AG10803 (cell line): ENCODE measurements at places on chromosomes 2 and 18.

DNA sequence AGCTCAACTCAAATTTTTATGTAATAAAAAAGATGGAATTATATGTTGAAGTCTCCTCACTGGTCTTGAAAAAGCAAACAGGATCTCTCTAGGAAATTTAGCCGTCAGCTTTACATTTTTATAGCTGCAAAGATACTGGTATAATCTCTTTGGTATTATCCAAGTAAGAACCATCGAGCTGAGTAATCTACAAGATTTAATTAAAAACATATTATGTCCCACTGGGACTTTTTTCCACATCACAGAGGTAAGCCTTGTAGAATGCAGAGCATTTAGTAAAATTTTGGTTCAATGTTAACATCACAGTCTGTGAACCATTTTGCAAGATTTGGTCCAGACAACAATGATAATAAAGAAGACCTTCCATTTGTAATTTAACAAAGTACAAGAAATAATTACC is 162.6 kb upstream of the SLC39A10 start:
- DNase-seq = peak; percentile 65

DNA sequence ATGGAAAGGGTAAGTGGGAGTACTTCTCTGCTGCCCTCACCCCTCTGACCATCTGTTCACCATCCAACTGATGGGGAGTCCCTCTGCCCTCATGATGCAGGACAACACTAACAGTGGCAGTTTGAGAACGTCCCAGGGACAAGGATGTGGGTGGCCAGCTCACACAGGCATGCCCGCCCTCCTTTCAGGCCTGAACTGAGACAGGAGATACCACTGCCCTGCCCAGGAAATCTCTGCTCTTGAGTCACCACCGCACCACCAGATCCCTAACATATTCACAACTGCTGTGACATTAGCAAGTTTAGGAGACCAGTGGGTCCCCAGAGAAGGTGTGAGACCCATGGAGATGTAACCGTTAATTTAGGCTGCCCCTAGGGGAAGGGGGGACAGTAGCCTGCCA is 66.2 kb downstream of the TRAPPC8 start:
- no peak for DNase-seq

- no peak for DNase-seq
Observed at GRCh38 chr2:219273937-219274336, 5.2 kb upstream of the DNAJB2 start.

GRCh38 chr2:238691596-238692491 is 156.0 kb upstream of the TWIST2 start:
- DNase-seq = peak; percentile 81

GRCh38 chr2:206452242-206452641 is 8.9 kb downstream of the ADAM23 start:
- DNase-seq = no peak

DNA sequence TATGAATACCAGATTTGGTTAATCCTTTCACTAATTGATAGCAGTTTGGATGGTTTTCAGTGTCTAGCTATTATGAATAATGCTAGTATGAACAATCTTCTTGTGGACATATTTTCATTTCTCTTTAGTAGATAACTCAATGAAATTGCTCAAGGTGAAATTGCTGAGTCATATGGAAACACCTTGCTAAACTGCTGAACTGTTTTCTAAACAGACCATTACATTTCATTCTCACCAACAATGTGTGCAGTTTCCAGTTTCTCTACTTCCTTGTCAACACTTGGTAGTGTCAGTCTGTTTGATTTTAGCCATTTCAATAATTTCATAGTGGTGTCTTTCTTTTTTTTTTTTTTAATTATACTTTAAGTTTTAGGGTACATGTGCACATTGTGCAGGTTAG is 250.0 kb downstream of the HRH4 start:
- DNase-seq = no peak

GRCh38 chr18:48186131-48186766 is 222.9 kb downstream of the ZBTB7C start:
- no peak for DNase-seq

GRCh38 chr2:80073134-80073561 is 231.4 kb downstream of the LRRTM1 start:
- DNase-seq = peak; percentile 65

DNA sequence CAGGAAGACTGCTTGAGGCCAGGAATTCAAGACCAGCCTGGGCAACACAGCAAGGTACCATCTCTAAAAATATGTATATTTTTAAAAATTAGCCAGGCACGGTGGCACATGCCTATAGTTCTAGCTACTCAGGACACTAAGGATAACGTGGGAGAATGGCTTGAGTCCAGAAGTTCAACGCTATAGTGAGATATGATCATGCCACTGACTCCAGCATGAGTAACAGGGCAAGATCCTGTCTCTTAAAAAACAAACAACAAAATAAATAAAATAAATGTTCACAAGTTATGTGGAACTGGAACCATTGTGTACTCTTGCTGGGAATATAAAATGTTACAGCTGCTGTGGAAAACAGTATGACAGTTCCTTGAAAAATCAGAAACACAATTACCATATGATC is 47.2 kb downstream of the USP34 start:
- DNase-seq = no peak

DNA sequence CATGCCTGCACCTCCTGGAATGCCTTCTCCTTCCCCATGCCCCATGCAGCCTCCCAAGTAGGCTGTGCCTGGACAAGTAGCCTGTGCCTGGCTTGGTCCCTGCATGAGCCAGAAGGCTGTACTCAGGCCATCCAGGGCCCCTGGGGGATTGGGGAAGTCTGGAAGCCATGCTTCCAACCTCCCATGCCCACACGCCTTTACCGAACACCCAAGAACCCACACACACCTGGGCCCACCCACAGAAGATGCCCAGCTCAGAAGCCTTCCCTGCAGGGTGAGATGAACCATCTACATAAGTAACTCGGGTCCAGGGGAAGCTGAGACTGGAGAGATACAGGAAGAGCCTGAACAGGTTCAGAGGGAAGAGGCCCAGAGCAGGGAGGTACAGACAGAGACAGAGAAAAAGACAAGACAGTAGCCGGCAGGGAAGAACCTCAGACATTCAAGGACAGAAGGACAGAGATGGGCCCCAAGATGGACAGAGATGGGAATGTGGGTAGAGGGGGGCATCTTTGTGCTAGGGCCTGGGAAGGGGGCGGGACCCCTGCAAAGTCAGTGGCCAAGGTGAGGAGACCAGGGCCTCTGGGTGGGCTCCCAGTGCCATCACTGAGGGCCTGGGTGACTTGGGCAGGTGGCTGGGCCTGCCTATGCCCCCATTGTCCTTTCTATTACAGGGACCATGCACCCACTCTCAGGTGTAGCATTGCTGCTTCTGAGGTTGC is 4.3 kb downstream of the BIN1 start:
- no peak for DNase-seq

DNA sequence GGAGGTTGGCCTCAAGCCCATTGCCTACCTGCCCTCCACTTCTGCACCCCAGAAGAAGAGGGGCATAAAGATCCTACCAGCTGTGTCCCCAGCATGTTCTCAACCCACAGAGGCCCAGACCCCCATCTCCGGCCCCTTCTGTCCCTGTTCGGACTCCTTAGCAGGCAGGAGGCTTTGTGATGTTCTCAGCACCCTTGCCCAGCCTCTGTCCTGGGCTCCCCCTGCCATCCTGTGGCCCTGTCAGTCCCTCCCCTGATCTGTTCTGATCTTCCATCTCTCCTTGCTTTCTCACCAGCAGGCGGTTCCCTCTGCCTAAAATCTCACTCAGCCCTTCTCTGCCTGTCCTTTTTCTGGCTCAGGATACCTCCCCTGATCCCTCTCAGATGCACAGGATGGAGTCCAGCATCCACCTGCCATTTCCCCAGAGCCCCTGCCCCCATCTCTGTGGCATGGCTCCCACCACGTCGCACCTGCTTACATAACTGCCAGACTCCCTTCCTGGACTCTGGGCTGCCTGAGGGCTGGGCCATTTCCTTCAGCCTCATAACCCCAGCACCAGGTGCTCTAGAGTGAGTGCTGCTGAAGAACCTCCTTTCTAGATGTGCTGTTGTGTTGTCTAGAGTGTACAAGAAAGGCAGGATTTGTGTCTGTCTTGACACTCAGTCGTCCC is 134.0 kb downstream of the CTIF start:
- DNase-seq = no peak

- no peak for DNase-seq
Observed at GRCh38 chr18:64219517-64219916, 70.6 kb upstream of the LINC00305 start.

- DNase-seq = peak; percentile 69
Observed at GRCh38 chr2:46776687-46777327, 138.8 kb downstream of the MCFD2 start.

DNA sequence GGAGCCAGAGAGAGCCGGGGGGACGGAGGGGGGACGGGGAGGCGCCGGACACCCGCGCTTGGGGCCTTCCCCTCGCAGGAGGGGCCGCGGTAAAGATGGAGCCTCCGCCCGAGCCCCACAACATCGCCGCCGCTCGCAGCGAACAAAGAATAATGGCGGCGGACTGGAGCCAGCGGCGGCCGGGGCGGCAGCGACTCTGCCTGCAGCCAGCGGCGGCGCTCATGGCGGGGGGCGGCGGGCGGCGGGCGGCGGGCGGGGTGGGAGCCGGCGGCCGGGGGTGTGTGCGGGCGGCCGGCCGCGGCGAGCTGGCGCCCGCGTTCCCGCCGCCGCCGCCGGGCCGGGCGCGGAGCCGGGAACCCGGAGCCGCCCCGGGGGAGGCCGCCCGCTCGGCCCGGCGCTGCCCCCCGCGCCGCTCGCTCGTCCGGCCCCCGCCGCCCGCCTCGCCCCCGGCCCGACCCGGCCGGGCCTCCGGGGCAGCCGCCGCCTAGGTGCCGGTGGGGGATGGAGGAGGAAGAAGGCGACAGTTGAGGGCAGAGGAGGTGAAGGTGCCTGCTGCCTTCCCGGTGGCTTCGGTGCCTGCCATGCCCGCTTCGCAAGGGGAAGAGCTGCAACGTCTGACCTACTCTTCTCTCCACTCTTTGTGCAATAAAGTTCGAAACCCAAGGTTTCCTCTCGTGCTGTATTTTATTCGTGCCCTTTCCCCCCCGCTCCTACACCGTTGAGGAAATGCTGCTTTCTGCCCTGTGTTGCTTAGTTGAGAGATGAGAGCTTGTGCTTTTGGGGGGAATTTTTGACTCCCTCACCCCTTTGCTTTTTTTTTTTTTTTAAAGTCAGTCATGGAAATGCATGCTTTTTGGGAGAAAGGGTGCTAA is 634 bp downstream of the CREB1 start:
- DNase-seq = peak; percentile 40

DNA sequence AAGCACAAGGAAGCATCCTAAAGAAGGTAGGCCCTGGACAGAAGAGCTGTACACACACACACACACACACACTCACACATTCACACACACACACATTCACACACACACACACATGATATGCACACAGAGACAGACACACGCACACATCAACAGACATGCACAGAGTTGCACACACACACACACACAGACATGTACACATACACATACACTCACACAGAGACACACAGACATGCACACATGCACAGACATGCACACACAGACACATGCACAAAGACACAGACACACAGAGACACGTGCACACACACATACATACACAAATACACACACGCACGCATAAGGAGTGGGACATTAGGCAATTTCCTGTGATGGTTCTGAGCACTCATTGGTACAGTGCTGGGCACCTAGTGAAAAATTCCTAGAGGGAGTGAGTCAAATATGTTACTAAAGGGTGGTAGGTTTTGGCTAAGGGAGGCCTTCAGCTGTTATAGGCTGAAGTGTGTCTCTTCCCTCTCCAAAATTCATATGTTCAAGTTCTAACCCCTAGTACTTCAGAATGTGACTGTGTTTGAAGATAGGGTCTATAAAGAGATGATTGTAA is 26.4 kb downstream of the THNSL2 start:
- no peak for DNase-seq

DNA sequence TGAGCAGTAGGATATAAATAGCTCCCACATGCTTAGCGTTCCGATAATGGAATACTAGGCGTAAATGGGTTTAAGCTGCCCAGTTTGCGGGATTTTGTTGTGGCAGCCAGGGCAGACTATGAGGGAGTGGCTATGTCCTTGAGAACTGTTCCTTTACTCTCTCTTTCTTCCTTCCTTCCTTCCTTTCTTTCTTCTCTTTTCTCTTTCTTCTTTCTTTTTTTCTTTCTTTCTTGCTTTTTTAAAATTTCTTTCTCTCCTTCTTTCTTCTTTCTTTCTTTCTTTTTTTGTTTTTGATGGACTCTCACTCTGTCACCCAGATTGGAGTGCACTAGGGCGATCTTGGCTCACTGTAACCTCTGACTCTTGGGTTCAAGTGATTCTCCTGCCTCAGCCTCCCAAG is 9.1 kb upstream of the PRELID3A start:
- peak; percentile 30 for DNase-seq

- no peak for DNase-seq
Observed at GRCh38 chr18:78996741-78997490, 17.3 kb downstream of the SALL3 start.

DNA sequence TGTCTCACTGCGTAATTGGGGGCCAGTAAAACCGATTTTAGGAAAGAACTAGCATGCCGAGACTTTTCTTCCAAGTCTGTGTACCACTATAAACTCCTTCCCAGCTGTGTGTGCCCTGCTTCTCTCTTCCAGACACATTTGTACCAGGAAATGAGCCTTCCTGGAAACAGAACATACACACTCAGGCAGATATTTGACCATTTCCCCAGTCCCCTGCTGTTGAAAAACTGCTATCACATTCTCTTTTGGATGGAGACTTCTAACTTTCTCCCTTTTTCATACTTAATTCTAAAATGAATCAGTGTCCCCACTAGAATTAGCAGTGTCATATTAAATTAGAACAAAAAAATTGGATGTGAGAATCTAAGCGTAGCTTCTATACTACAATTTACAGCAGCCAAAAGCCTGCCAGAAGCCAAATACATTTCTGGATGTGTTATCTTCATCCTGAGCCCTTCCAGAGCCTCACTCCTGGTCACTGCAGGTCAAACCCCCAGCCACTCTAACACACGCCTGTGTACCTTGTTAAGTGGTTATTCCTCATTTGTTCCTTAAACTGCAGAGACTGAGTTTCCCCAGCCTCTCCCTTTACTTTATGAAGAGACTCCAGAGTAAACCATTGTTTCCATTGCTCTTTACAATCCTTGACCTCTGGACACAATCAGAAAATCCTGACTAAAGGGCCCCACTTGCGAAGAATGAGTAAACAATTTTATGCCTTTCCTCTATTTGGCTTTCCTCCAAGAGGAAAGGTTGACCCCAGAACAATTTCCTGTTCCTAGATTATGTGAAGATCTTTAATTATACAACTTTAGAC is 20.4 kb downstream of the DSG4 start:
- no peak for DNase-seq

GRCh38 chr2:173410579-173410978 is 55.9 kb downstream of the CDCA7 start:
- no peak for DNase-seq

GRCh38 chr2:200040831-200041230 is 85.4 kb downstream of the MAIP1 start:
- DNase-seq = no peak

- DNase-seq = no peak
Observed at GRCh38 chr2:112147382-112148168, 9.4 kb downstream of the FBLN7 start.

- DNase-seq = no peak
Observed at GRCh38 chr2:167438206-167438605, 549.9 kb downstream of the XIRP2 start.
